ENCODE measurements at places on chromosomes 2 and 18. TPM values are rescaled to one million over a fixed set of nuclear protein-coding genes. Genes with fewer than 3 reads are reported as not detected.

GRCh38 chr2:192195548-192196418 is 1.1 kb upstream of the TMEFF2 start:
- no peak for DNase-seq

- no peak for DNase-seq
Measured at GRCh38 chr2:163944347-163944737, 208.5 kb upstream of the FIGN start.

MYO3B gene
- total RNA-seq: not detected

- DNase-seq: no peak
Measured at GRCh38 chr18:70058916-70059315, 111.2 kb upstream of the CD226 start.

DNA sequence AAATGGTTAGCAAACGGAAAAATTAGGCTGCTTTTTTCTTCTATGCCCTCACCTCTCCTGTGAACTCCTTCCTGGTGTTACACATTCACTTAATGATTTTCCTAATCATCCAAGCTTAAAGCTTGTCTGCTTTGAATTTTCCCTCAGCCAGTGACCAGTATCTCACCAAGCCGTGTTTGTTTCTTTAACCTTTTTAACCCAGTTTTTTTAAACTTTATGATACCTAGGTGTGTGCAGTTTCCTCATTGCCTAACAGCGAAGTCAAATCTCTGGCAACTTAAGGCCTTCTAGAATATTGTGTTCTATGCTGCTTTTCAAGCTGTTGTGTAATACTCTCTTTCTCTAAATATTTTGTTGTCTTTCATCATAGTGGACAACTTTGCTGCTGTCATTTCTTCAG is 113.0 kb downstream of the PIK3C3 start:
- no peak for DNase-seq

RBKS gene
- 13.3 TPM for total RNA-seq

GRCh38 chr2:215751200-215751910 is 262.0 kb downstream of the MREG start:
- no peak for DNase-seq

CDH19 gene
- total RNA-seq: 2.3 TPM

DNA sequence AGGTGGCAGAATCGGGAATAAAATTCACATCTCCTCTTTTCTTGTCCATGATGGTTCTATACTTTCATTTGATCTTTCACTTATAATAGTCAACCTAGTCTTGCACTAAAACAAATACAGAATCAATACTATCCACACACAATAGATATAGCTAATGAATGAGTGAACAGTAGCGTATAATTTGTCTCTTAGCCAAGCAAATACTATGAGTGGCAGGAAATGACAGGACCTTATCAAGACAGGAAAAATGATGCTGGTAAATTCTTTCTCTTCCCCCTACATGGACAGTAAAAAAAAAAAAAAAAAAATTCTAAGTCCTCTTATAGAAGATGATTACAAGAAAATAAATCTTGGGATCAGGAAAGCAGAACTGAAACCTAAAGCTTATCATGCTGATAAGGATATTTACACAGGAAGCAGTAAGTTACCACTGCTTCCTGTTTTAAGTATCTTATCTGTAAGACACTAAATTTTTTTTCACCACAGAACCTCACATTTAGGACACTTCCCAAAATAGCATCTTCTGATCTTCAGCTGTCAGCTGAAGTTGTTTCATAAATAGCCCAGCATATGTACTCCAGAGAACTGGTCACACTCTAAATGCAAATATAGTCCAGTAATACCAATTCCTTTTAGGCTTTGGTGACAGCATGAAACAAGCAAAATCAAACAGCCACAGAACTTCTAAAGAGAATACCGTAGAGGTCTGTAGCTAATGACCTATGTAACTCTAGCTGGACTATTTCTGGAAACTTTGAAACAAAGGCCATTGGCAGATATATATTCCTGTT is 27.0 kb downstream of the IRS1 start:
- DNase-seq: no peak

DNA sequence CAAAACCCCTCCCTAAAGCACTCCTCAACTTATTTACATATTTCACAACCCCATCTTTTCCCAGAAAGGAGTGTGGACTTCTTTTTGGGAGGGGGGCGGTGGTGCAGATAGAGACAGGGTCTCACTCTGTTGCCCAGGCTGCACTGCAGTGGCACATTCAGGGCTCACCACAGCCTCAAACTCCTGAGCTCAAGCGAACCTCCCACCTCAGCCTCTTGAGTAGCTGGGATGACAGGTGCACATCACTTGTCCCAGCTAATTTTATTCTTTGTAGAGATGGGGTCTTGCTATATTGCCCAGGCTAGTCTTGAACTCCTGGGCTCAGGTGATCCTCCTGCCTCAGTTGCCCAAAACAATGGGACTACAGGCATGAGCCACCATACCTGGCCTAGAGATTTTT is 44.1 kb downstream of the ADCY3 start:
- no peak for DNase-seq

AQP12B gene
- total RNA-seq: not detected
